ENCODE measurements at places on chromosomes 2 and 18.

DNA sequence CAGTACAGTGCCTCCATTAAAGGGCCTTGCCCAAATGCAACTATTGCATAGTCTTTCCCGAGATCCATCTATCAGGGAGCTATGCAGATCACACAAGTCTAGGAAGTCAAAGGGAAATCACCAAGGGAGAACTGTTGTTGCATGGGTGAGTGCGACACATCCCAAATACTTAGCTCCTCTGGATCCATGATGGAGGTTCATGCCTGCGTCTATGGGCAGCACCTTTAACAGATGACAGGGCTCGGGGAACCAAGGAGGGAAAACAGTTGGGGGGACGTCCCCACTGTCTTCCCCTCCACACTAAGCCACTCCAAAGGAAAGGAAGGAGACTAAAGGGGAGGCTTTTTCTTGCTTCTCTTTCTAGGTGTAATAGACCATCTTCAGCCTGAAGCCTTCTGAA, 552.8 kb upstream of the PKDCC start:
- no peak for DNase-seq

DNA sequence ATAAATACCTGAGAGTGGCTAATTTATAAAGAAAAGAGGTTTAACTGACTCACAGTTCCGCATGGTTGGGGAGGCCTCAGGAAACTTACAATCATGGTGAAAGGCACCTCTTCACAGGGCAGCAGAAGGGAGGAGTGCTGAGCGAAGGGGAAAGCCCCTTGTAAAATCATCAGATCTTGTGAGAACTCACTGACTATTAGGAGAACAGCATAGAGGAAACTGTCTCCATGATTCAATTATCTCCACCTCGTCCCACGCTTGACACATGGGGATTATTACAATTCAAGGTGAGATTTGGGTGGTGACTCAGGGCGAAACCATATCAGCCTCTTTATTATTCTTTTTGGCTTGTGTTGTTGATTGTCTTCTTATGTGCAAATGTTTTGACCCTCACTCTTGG, 76.2 kb downstream of the WDR7 start:
- no peak for DNase-seq

DNA sequence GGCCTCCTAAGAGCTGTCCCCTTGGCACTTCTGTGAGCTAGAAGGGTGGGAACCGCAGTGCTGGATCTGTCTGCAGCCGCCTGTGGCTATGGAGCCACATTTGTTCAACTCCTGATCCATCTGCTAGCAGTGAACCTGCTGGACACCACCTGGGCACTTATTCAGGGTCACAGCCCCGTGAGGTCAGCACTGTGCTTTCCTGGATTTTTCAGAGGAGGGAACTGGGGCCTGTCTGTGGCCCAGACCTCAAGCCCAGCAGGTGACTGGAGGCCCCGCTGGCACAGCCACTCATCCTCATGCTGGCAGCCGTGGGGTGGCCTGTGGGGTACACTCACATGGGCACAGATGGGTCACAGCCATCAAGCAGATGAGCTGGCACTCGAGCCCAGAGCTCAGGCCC, 155.3 kb downstream of the TFCP2L1 start:
- no peak for DNase-seq

DNA sequence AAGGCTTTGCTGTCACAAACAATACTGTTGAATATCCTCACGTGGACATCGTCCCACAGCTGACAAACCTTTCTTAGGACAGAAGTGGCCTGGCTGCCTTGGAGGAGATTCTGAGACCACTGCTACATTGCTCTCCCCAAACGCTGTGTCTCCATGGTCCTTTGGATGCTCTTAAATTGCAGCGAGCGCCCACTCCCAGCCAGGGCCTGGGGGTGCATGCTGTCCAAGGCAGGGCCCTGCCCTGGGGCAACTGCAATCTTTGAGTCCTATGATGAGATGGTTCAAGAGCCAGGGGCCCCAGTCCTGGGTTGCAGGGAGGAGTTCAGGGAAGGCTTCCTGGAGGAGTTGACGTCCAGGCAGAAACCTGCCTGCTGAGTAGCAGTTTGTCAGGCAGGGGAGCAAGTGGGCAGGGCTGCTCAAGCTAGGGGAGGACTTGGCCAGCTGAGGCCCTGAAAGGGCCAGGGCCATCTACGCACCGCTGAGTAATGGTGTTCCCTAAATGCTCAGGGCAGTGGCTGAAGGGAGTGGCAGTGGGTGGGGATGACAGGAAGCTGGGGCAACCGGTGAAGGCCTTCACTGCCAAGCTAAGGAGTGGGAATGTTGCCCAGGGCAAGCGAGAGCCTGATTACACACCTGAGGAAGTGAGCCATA, 10.8 kb upstream of the SDC1 start:
- no peak for DNase-seq

DNA sequence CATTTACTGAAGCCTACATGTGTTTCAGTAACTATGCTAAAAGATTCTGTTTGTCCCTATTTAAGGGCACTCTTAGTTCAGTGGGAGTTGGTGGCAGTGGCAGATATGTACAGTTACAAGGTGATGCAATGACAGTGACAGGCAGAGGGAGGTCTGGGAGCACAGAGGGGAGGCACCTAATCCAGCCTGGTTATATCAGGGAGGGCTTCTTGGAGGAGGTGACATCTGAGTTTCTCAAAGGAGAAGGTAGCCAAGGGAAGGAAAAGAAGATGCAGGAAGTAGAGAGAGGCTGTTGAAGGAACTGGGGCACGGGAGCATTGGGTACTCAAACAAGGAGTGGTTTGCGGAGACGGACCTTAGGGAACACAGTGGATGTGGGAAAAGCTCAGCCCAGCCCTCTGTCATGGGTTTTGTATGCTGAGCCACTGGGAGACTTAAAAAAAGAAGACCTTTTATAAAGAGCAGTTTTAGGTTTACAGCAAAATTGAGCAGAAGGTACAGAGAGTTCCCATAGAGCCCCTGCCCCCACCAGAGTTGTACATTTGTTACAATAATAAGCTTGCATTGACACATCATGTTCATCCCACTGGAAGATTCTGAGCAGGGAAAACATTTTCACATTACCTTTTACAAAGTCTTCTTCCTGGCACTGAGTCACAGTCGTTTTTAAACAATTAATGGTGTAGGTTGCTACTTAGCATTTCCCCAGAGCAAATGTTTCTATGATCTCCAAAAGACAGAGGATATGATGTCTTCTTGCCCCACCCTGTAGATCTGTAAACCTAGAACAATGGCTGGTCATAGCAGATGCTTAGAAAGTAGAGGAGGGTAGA, 83.0 kb upstream of the TAF1B start:
- no peak for DNase-seq

- DNase-seq = peak; percentile 28
Observed at GRCh38 chr2:212548455-212548819, 9.8 kb upstream of the ERBB4 start.

DNA sequence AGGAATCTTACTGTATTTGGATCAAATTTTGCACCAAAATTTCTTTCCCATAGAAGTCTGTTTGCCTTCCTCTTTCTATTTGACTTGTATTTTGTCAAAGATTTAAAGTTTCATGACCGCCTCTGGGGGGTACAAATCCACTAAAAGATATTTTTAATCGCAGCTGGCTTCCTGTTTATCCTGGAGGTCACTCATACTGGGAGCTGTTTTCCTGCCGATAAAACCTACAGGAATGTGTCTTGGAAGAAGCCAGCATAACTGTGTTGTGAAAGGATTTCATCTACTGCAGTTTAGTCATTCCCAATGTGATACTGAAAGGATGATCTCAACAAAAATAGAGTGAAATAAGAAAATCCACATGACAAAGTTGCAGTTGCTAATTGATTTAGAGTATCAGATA, 184.0 kb downstream of the RIT2 start:
- DNase-seq = no peak

- DNase-seq = no peak
Observed at GRCh38 chr18:59395226-59396175, 36.4 kb upstream of the LMAN1 start.

GRCh38 chr2:12170121-12170520, 423.7 kb downstream of the LPIN1 start:
- DNase-seq = no peak

GRCh38 chr2:10599921-10600320, 89.9 kb downstream of the NOL10 start:
- DNase-seq = no peak

- DNase-seq = no peak
Observed at GRCh38 chr2:174863183-174863582, 98.9 kb upstream of the CHRNA1 start.

GRCh38 chr2:9765611-9766531, 77.4 kb upstream of the TAF1B start:
- DNase-seq = no peak

DNA sequence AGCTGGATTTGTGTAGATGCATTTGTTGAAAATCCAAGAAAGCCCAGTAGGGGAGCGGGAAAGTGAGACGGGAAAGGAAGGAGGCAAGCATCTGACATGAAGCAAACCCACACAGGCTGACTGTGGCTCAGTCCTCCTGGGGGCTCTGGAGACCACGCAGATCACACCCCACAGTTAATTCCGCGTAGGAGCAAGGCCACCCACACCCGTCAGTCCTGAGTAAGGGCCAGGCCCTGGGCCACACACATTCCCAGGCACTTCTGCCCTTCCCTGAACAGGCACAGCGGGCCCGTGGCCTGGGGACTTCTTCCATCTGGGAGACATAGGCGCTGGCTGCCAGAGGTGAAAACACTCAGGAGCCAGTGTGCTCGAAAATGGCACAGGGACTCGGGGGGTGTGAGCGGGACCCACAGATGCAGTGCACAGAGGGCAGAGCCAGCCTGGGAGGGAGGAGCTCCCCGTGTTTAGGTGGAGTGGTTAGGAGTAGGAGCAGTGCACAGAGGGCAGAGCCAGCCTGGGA, 19.4 kb upstream of the PRLH start:
- DNase-seq = no peak

DNA sequence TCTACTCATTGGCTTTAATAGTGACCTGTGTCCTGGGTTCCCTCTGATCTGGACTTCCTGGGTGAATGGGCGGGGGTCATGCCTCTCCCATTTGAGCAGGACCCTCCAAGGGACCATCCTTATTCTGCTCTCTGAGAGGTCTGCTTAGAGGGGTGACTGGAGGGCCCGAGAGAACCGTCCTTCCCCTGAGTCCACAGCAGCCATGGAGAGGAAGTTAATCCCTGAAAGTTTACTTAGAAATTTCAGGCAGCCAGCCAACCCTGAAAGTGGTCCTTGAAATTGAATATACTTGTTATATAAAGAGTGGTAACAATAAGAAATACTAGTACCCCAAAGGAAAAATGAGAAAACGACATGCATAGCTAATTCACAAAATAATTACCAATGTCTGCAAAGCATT, 226.1 kb downstream of the DYSF start:
- no peak for DNase-seq

DNA sequence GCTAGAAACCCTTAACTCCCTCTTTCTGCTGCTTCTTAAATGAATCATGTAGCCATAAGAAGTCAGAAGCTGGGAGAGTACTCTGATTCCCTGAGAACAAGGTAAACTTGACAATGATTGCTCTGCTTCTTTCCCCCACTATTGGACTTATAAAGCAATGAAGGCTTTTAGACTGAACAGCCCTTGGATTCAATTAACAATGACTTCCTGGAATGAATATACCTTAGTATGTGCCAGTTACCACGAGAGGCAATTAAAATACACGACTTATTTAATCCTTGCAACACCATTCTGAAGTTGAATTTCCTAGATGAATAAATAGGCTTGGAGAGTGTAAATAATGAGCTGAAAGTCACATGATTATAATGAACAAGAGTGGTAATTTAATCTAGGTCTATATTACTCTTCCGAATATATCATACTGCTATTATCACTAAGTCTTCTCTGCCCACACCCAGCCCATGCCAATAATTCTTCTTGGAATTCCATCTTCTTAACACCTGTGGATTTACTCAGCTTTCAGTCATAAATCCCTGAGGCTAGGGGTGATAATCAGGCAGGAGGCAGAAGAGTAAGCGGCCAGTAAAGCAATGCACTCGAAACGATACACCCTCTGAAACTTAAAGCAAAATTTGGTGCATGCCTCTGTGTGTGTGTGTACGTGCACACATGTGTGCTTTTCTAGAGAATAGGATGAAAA, 170.2 kb downstream of the ATAD2B start:
- no peak for DNase-seq

GRCh38 chr2:67950018-67950417, 112.8 kb downstream of the C1D start:
- DNase-seq = no peak

GRCh38 chr18:33839452-33840211, 261.6 kb downstream of the ASXL3 start:
- peak; percentile 4 for DNase-seq

All from HCT116 (cell line).